ENCODE measurements at places on chromosomes 6 and 20.

- DNase-seq, result no peak
Measured at GRCh38 chr6:150057501-150057951, 11.4 kb downstream of the ULBP3 start.

DNA sequence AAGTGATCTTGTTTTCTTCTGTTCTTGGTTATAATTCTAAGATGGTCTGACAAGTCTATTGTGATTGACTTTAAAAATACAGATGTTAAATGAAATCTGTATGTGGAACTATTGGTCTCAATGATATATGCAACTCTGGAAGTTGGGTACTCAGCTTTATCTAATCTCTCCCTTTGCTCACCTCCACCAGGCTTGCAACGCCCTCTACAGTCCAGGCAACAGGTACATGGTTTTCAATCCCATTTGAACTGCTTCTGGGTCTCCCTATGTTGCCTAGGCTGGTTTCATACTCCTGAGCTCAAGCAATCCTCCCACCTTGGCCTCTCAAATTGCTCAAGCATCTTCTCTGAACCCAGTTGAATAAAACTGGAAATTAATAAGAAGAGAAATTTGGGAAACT is 25.6 kb upstream of the HLA-DQB1 start:
- DNase-seq, result no peak

- DNase-seq, result no peak
Measured at GRCh38 chr6:135854799-135855198, 3.3 kb downstream of the PDE7B start.

DNA sequence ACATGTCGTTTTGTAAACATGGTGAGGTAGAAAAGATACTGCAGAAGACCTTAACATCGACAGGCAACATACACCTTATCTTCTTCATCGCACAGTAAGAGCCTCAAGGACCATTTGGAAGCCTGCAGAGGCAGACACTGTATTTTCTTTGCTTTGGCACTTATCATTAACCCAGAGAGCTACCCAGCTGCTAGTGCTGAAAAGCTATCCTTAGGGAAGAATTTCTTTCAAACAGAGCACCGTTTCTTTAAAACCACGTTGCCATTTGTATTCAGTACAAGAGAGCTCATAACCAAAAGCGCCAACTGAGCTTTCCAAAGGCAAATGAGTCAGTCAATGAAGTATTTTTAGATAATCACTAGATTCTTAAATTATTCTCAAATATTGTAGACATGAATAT is 306.6 kb downstream of the EPM2A start:
- DNase-seq, result no peak

GRCh38 chr20:41696428-41696827 is 78.3 kb upstream of the CHD6 start:
- DNase-seq, result no peak

DNA sequence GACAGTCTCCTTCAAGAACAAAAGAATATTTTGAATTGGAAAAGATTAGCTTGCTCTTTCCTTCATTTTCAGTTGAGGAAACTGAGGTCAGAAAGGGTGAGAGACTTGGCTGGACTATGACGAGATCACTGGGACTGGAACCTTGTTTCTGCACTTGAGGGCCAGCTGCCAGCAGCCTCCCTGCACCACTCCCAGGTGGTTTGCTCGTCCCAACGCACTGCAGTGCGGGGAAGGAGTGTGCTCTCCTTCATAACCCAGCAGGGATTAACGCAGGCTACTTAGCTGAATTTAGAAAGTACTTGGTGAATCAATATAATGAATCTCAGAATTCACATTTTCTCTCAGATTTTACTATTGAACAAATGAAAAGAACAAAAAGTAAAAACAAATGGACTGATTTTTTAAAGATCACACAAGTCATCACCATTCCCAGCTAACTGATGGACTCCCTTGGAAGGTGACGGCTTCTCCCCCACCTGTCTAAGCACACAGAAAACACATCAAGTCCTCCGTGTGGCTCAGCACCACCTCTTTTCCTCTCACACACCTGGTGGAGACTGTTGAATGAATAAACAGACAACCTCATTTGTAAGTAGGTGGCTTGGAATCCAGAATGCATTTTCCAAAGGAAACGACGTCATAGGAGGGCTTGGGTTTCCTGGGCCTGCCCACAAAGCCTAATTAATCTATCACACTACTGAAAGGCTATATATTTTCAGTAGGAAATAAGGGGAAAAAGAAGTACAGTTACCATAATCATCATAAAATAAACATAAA is 121.0 kb downstream of the QRSL1 start:
- no peak for DNase-seq

DNA sequence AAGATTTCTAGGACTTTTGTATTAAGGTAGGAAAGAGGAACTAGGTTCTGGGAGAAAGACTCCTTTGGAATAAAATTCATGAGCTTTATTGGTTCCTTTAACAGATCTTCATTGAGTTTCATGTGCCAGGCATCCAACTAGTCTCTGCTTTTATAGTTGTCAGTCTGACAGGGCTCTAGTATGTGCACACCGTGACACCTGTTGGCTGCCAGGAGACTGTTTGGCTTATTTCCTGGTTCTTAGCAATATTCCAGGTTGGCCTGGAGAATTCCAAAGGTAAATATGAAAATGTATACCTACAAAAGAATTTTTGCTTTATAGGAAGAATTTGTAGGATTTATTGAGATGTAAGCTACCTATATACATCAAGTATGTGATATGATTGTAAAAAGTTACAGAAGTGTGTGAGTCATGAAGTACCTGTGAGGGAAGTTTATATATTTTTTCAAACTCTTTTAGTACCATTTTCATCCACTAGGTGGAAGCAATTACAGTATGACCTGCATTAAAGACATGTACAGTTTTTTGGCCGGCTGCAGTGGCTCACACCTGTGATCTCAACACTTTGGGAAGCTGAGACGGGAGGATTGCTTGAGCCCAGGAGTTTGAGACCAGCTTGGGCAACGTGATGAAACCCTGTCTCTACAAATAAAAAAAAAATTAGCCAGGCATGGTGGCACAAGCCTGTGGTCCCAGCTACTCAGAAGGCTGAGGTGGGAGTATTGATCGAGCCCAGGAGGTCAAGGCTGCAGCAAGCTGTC is 35.2 kb downstream of the NDUFAF5 start:
- DNase-seq, result peak; percentile 6

- DNase-seq, result no peak
Measured at GRCh38 chr6:138601128-138601527, 101.8 kb upstream of the NHSL1 start.

GRCh38 chr6:119379809-119380208 is 30.2 kb upstream of the MAN1A1 start:
- no peak for DNase-seq

DNA sequence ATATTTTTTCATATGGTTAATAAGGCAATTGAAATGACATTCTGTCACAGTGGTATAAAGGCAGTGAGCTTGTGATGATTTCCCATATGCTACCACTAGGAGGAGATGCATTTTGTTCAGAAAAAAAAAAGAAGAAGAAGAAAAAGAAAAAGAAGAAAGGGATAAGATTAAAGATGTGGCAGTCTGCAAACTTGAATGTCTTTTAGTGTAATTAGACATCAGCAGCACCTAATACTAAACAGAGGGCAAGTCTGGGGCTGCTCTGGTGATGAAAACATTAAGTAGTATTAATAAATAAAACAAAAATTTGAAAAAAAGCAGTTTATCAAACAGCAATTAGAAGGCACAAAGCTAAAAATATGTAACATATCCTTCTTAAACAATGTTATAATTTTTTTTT is 95.4 kb upstream of the DEFB112 start:
- no peak for DNase-seq

DNA sequence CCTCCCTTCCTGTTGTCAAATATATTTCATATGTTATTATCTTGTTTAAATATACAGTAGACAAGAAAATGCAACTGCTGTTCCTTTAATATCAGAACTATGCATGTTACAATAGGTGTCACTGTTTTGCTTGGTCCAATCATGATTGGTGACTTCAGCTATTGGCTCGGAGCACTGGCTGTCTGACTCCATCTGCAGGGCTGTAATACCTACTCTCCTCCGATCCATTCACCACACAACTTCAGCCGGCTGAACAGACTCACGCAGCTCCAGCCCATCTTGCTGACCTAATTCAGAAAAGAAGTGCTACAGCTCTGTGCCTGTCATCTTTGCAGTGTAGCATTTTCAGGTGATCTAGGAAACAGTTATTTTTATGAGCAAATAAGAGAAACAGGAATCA is at the start of gene BTBD3:
BTBD3 (plus strand) TSS at position 231 of the 400 bp plus-strand sequence. CDS start 383 bp downstream, outside the sequence.
- DNase-seq, result no peak

- DNase-seq, result peak; percentile 47
Measured at GRCh38 chr6:139327038-139327437, 35.2 kb upstream of the TXLNB start.

DNA sequence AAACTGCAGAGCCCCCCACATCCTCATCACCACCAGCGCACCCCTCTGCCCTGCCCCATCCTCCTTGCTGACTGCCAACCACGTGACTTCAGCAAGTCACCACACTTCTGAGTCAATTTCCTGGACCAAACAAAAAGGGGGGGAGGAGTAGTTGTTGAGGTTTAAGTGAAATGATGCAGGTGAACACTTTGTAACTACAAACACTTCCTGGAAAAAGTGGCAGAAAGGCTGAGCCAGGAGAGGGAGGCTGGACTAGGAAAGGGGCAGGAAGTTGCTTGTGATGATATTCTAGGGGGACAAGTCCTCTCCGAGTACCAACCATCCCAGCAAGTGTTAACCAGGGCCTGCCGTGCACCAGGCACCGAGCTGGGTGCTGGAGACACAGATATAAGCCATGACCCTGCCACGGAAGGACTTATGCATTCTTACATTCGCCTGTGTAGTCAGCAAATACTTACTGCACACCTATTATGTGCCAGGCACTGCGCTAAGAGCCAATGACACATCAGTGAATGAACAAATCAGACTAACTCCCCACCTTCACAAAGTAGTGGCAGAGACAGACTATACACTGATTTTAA is 67.3 kb downstream of the PREX1 start:
- DNase-seq, result peak; percentile 72

DNA sequence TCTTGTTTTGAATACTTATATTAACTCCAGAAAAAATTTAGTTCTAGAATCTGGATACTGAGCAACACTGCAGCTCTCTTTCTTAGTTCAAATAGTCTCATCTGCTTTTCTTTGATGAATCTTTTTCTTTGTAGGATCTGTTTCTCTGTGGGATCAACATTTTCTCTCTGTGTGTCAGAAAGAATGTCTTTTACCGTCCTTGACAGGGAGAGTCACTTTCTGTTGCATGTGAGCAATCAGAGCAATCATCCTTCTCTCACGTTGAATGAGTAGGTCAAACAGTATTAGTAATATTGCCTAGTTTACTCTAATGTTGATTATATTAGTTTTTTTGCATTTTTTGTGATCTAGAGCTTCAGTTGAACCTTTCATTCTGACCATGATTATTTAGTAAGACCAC is 130.9 kb downstream of the TRMT11 start:
- DNase-seq, result no peak

DNA sequence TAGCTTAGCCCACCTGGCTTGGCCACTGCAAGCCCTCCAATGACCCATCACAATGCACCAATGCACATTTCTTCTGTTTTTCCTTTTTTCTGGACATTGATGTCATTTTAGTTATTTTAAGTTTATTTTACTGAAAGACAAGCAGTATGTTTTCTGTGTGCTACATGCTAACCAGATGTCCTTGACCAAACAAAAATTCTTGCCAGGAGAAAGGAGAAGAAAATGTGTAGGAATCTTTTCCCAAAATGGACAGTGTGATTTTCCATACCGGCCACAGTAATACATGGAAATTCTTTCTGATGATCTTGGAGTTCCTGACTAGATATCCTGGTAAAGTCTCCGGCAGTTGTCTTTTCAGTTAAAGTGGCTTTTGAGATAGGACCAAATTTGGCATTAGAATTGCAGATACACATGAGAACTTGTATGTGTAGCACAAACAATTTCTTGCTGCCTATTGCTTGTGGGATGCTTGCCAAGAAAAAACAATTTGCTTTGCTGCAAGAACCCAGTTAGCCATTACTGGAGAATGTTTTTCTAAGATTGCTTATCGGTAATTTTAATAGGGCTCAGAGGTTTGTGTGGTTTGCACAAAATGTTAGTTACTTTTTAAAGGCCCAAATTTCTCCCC is 696.5 kb upstream of the CITED2 start:
- DNase-seq, result no peak

DNA sequence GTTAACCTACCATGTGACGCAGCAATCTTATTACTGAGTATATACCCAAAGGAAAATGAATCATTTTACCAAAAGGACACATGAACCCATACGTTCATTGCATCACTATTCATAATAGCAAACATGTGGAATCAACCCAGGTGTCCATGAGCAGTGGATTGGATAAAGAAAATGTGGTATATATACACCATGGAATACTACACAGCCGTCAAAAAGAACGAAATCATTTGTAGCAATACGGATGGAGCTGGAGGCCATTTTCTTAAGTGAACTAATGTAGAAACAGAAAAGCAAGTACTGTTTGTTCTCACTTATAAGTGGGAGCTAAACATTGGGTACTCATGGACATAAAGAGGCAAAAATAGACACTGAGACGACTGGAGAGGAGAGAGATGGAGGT is 44.2 kb downstream of the TBPL1 start:
- no peak for DNase-seq

DNA sequence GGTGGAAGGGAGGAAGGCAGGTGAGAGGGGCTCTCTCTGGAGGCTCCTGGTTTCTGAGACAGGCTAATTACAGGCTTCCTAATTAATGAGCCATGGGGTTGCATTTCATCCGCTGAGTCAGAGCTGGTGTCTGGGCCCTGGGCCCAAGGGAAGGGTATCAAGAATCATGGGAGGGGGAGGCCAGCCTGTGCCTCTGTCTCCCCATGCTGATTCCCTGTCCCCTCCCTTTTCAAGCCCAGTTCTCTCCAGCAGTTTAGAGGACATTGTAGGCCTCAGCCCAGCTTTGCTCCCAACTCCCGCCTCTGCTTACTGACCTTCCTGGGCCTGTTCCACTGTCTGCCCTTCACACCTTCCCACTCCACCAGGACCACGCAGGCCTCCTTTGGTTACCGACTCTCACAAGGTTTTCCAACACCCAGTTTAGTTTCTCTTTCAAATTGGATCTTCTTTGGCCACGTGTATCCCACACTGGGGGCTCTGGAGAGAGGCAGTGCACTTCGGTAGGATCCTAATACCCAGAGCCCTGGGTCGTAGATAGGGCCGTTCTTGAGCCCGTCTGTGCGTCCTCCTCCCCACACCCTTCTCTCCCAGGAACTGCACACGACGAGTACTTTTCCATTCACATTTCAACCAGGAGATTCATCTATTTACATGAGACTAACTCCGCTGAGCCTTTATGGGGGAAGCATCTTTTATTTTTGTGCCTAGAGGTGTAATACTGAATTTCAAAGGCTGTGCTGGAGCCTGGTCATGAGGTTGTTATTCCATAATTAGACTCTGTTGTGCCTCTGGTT is 18.2 kb upstream of the AVP start:
- no peak for DNase-seq

DNA sequence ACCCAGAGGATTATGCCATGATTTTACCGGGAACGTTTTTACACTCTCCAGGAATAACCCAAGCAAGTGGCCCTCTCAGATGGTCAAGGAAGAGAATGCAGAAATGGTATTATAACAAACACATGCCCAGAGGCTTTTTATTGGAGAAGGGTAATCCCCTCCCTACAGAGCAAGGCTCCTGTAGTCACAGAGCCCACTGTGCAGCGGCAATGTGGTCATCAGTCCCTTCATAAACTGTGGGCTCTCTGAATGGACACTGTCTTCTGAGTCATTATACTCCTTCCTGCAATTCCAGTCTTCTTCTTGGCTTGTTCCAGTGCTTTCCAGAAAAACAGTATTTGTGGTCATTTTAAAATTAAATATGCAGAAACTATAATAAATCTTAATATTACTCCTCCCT is 74.7 kb downstream of the LAMA4 start:
- DNase-seq, result no peak

All from GM06990 (cell line).